ENCODE measurements at places on chromosomes 11 and 22. TPM values are rescaled to one million over a fixed set of nuclear protein-coding genes. Genes with fewer than 3 reads are reported as not detected.

Gene LYVE1
- total RNA-seq, result 0.27 TPM

Gene WBP2NL
- 2.6 TPM for total RNA-seq

DNA sequence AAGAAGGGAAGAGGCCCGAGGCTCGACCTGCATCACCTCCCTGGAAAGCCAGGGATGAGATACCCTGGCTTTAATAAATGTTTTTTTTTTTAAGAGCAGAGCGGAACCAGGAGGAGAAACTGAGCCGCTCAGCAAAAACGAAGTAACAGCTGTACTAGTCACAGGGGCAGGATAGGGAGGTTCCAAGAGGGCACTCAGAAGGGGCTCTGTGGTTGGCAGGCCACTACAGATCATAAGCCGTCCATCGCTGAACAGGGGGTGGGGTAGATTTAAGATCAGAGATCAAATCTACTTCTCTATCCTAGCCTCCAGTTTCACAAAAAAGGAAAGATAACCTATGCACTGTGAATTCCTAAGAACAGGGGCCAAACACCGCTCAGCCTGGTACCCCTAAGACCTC lies 625 bp downstream of the EIF3D start:
- no peak for DNase-seq

DNA sequence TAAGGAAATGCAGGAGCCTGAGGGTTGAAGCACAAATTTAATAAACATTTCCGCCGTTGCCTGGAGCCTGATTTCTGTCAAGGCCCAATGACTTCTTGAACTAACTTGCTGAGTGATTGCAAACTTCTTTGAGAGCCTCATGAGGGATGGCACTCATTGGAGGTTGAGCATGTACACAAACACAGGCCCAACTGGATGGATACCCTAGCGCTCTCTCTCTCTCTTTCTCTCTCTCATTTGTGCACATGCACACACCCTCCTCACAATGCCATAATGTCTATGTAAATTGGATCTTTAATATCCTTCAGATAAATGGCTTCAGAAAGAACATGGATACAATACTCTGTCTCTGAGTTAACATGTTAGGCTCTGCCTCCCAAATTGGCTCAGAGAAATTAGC lies 597.7 kb upstream of the CADM1 start:
- no peak for DNase-seq

DNA sequence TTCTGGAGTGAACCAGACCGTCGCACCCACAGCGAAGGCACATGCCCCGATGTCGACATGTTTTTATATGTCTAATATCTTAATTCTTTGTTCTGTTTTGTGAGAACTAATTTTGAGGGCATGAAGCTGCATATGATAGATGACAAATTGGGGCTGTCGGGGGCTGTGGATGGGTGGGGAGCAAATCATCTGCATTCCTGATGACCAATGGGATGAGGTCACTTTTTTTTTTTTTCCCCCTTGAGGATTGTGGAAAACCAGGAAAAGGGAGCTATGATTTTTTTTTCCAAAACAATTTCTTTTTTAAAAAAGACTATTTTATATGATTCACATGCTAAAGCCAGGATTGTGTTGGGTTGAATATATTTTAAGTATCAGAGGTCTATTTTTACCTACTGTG lies 49.2 kb upstream of the OR4B1 start:
- no peak for DNase-seq

DNA sequence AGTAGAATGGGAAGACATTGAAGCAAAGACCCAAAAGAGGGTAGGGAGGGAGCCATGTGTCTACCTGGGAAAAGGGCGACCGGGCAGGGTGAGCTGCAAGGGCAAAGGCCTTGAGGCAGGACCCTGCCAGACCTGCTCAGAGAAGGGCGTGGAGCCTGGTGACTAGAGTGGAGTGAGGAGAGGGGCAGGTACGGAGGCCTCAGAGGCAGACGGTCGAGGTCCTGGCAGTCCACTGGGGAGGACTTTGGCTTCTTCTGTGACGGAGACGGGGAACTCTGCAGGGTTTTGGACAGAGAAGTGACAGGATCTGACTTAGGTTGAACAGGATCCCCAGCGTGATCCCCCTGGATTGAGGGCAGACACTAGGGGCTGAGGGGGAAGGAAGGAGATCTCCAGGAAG lies 12.9 kb downstream of the RIBC2 start:
- no peak for DNase-seq

GRCh38 chr11:111370270-111370901 lies 8.7 kb downstream of the POU2AF1 start:
- no peak for DNase-seq

Data from kidney epithelial cell (primary cell).